ENCODE measurements at places on chromosomes 6 and 20.

- no peak for DNase-seq
Observed at GRCh38 chr6:132465530-132466485, 47.1 kb downstream of the STX7 start.

DNA sequence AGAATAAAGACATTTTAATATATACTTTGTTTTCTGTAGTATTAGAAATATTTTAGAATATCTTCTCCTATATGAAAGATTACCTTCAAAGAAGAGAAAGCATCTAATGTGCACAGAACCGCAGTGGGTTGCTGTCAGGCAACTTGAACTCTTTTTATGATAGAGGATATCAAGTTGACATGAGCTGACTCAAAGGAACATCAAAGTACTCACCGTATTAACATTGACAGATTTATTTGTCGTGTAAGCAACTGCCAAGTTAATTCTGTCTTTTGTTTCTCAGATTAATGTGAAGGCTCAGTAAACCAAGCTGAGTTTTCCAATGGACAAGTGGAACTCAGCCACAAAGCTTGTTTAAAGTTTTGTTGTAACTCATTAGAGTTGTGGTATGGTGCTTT, 2.2 kb upstream of the GINM1 start:
- no peak for DNase-seq

- no peak for DNase-seq
Observed at GRCh38 chr6:163356324-163356723, 58.2 kb upstream of the QKI start.

GRCh38 chr20:6636209-6637159, 131.0 kb upstream of the BMP2 start:
- no peak for DNase-seq

DNA sequence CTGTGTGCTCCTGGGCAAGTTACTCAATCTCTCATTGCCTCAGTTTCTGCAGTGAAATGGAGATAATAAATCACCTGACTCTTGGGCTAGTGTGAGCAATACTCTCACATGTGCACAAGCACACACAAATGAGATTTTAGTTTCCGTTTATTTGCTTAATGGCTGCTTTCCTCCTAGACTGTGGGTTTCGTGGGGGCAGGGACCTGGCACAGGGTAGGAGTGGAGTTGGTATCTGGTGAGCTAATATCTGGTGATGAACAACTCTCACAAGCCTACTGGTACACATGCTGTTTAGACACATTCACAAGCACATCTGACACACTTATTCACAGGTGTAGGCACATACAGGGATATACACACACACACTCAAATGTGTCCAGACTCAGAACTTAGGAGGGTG, 73.8 kb downstream of the TOX2 start:
- no peak for DNase-seq

GRCh38 chr20:44690781-44691423, 24.3 kb upstream of the CCN5 start:
- no peak for DNase-seq

- no peak for DNase-seq
Observed at GRCh38 chr20:8549192-8549591, 417.1 kb downstream of the PLCB1 start.

- DNase-seq = no peak
Observed at GRCh38 chr20:63067721-63068560, 61.2 kb upstream of the BHLHE23 start.

DNA sequence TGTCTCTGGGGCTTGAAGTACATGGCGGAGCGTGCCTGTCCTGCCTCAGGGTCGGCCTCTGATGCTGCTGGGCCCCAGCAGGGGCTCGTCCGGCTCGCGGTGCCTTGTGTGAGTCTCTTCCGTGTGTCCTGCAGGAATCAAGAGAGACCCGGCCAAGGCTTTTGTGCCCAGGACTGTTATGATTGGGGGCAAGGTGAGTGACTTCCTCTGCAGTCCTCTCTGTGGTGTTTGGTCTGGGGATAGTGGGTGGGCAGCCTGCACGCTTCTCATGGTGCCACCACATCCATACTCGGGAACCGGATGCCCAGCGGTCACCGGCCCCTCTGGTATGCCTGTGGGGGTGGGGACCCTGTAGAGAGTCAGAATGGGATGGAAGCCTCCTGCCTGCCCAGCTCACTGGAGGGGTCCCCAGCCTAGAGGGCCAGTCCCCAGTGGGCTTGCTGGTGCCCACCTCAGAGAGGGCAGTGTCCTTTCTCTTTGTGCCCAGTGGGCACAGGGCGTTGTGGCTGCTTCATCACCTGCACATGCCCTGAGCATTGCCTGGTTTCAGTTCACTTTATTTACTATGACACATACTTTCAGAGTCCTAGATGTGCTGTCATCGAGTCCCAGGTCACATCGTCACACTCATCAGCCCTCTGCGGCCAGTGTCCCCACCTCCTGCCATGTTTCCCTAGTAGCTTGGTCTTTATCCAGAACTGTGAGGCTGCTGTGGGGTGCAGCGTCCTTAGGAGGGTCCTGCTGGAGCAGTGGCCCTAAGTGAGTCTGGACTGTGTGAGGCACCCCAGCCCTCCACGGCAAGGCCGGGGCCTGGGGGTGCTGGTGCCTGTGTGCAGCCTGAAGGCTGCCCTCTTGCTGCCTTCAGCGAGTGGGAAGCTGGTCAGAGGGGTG, 40.7 kb downstream of the PYGB start:
- no peak for DNase-seq

- no peak for DNase-seq
Observed at GRCh38 chr6:45718131-45718530, 297.5 kb downstream of the CLIC5 start.

- DNase-seq = peak; percentile 26
Observed at GRCh38 chr6:136822046-136822375, 381 bp upstream of the PEX7 start.

- DNase-seq = peak; percentile 60
Observed at GRCh38 chr6:125746731-125747588, 2.5 kb upstream of the HEY2 start.

- no peak for DNase-seq
Observed at GRCh38 chr6:157068691-157069324, 254.5 kb downstream of the TMEM242 start.

GRCh38 chr6:151975795-151976194, 168.3 kb downstream of the ESR1 start:
- no peak for DNase-seq

DNA sequence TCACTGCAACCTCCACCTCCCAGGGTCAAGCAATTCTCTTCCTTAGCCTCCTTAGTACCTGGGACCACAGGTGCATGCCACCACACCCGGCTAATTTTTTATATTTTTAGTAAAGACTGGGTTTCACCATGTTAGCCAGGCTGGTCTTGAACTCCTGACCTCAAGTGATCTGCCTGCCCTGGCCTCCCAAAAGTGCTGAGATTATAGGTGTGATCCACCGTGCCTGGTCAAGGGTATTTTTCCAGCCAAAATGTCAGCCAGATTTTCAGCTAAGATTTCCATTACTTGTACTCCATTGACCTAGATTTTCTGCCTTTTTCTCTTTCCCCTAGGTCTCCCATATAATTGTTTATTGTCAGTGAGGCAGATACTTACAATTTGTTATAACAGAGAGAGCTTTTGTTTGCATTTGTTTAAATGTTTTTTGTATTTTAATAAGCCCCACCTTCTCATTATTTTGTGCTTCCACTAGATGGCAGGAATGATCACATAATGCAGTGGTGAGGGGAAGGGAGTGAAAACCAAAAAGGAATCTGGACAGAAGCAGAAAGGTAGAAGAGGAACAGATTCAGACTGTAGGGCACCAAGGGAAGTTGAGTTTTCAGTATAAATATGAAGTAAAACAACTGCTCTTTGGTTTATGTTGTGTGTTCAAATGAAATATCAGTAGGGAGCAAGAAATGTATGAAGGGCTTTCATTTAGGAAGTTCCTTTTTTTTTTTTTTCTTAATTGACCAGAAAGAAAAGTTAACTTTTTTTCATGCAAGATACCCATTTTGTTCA, 29.7 kb downstream of the RPF2 start:
- DNase-seq = no peak

GRCh38 chr20:19492687-19493336, 265.2 kb upstream of the RIN2 start:
- no peak for DNase-seq

DNA sequence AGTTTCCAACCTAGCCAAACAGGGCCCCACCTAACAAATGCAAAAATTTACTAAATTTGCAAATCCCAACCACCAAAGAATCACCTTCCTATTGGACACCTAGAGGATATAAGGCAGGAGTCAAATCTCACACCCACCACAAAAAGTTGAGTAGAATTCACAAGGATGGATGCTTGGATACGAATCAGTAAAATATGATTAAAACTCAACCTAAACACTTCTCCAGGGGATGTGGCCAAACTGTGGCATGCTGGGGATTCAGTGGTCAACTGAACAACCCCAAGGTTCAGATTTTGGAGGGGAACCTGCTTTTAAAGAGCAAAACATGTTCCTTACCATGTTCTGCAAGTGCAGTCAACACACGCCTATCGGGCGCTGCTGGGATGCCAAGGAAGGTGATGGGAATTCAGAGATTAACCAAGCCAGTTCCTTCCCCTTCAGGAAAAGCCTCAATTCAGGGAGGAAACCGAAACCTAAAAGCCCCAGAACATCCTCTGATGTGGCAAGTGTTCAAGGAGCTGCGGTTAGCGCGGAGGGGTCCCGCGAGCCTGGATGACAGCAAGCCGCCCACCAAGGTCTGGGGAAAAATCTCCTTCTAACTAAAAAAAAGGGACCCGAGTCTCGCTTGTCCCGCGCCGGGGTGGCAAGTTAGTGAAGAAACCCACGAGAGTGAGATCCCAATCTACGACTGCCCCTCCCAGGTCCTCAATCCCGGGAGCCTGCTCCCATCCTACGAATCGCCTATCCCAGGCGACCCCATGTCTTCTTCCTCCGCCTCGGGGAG, 902 bp downstream of the SAMHD1 start:
- DNase-seq = no peak

DNA sequence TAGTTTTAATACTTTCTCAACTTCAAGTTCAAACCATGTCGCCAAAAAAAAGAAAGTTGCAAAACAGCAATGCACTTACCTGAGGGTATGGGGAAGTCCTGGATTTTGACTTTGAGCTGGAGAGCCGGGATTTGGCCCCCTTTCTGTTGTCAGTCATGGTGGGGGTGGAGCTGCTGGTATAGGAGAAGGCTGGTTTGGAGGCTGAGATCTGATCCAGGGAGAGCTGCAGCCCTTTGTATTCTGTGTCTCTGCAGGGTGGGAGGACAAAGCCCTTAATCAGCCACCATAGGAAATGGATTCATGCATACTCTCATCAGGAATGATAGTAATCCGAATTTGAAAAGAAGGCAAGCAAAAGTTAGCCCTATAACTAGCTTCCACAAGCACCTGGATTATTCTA, 44.0 kb downstream of the SIM1 start:
- DNase-seq = no peak

GRCh38 chr20:56572172-56572571, 39.1 kb downstream of the FAM209B start:
- DNase-seq = no peak

DNA sequence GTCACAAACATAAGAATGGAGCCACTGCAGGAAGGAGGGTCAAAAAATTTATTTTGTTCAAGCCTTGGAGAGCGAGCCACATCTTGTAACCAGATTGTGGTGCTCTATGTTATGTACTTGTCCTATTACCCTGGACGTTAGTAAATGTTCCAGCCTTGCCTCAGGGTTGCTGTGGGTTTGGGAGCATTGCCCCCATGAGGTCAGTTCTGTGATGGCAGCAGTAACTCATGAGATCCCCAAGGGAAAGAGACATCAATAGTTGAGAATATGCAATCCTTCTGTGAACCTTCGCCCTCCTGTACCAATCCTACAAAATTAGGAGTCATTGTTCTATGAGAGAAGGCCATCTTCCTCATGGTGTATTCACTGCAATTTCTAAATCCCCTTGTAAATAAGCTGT, 16.4 kb upstream of the CFAP206 start:
- no peak for DNase-seq

DNA sequence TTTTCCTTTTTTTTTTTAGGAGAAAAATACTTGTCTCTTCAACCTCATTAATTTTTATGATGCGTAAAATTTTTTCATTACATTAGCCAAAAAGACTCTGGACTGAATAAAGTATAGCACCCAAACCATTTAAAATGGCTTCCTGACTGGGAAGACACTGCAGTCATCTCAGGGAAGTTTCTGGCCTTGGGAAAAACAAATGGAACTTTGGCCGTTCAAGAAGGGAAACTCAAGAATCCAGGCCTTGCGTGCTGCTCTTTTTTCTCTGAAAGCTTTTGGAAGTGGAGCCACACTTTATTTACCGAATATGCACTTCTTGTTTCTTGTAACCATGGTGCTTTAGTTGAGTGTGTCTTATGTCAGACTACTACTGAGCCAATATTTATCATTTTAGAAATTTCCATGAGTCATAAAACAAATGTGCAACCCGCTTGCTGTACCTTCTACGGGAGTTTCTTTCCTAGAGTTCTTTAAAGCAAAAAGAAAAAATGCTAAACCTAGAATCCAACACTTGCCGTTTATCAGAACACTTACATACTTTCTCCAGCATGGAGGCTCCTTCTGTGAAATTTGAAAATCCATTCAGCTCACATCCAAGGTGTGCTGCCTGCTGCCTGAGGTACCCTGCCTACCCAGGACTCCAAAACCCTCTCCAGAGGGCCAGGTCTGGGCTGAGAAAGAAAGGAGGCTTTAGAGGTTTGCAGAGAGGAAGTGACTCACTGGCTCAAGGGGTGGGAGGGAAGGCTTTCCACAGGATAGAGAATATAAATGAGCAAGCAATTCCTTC, 11.5 kb upstream of the DSTN start:
- DNase-seq = no peak

- DNase-seq = no peak
Observed at GRCh38 chr6:167793421-167793820, 33.3 kb upstream of the AFDN start.

DNA sequence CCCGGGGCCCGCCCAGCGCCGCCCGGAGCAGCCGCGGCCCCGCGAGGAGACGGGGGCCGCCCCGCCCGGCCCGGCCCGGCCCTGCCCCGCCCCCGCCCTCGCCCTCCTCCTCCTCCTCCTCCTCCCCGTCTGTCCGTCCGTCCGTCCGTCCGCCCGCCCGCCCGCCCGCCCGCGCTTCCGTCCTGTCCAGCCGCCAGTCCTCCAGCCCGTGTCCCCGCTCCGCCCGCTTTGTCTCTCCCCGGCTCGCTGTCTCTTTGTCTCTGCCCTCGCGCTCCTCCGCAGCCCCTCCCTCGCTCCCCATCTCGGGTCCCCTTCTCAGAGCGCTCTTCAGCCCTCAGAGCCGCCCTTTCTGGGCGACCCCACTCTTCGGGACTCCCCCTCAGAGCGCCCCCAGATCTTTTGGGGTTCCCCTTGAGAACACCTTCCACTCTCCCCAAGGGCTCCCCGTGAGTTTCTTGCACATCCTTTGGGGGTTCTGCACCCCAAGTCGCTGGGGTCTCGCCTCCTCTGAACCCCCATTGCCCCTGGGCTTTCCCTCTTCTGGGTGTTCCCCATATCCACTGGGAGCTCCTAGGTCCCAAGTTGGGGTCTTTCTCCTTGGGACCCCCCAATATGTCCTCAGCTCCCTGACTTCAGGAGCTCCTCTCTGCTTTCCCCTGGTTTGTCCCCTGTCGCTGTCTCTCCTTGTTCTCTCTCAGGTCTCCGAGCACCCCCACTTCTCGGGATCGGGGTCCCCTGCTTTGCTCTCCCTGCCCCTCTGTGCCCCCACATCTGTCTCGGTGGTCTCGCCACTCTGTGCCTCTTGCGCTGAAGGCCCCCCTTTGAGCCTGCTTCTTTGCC, 79.5 kb upstream of the MYL9 start:
- DNase-seq = peak; percentile 47
